Activated T-helper 1 cell treated with anti-CD3 and anti-CD28 coated beads, Interleukin-12 subunit alpha, Interleukin-12 subunit beta, Interleukin-2, Interleukin-4 antibody, amounts not matched to agents 30 ng/mL and 10 ng/mL and 1 ng/mL, durations not matched to agents 14 hours and 24 hours and 36 hours (primary cell): ENCODE measurements at places on chromosomes 16 and 17. TPM values are rescaled to one million over a fixed set of nuclear protein-coding genes. Genes with fewer than 3 reads are reported as not detected.

The NUPR1 gene
- not detected in 2 replicates for total RNA-seq

DNA sequence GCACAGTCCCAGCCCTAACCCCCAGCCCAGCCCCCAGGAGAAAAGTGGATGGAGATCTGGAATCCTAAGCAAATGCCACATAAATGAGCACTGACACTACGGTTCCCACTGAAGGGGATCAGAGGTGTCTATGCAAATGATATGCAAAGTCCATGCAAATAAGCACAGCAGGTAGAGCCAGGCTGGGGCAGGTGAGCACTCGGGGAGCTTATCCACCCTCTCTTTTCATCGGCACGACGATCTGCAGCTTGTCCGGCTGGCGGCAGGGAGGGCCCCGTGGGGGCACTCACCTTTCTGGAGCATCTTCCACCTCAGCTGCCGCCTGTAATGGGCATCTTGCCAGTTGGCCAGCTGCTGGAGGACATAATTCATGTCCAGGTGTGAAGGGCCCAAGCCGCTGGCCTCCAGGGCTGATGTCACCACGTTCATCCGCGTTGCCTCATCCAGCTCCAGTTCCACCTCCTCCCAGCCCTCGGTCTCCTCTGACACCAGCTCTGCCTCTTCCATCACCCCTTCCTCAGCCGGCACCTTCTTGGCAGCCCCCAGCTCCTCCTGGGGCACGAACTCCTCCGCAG lies 9.9 kb downstream of the HAP1 start:
- DNase-seq, result no peak

DNA sequence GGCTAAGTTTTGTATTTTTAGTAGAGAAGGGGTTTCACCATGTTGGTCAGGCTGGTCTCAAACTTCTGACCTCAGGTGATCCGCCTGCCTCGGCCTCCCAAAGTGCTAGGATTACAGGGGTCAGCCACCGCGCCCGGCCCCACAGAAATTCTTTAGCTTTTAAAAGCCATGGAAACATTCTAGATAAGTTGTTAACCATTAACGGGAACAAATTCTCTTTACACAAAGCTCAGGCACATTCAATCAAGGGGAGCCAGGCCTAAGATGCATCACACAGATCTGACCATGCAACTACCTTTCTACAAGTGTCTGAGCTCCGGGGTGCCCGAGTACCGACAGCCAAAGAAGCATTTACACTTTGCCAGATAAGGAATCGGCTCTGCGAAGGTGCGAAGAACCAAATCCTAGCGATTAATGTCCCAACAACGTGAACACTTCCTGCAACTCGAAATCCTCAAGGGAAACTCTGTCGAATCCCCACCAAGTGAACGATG lies 1.0 kb downstream of the EMC8 start:
- no peak for DNase-seq

DNA sequence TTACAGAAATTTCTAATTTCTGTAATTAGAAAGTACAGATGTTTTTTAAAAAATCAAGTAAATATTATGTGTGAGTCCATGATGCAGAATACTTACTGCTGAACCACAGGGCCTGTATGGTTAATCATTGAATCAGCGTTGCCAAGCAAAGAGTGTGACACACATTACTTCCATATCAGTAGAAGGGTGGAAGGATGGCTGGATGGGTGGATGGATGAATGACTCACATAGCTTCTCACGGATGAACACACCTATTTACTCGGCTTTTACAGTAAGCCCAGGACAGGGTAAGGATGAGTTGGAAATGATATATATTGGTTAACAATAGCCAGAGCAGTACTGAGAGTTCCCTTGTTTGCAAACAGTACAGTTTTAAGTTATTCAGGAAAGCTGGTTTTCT lies 495.9 kb upstream of the RBFOX1 start:
- no peak for DNase-seq

DNA sequence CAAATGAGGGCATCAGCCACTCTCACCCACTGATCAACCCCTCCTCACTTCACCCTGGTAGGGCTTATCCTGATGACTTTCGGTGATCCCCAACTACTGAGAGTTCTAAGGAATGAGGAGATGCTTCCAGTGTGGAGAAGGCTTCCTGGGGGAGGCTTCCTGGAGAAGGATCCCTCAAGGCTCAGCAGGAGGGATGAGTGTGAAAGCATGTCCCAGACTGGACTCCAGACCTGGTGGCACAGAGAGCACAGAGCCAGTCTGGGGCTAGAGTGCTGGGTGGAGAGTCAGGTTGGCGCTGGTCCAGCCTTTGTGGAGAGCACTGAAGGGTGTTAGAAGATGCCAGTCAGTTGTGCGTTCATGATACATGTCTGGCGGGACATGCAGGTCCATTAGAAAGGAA lies 53.7 kb downstream of the PLD6 start:
- DNase-seq, result no peak

DNA sequence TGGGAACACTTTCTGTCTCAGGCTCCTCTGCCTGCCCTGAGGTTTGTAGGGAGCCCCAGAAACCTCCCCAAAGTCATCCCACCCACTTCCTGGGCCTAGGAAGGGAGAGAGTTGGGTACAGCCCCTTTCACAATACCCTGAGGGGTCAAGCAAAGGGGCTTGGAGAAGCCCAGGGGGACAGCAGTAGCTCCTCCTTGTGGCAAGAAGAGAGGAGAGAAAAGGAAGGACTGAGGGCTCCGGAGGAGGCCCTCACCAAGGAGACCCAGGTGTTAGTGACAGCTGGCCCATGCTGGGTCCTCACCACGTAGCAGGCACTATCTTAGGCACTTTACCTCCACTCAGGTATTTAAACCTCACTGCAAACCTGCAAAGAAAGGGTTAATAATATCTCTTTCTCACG lies 112.8 kb downstream of the IRX5 start:
- no peak for DNase-seq

DNA sequence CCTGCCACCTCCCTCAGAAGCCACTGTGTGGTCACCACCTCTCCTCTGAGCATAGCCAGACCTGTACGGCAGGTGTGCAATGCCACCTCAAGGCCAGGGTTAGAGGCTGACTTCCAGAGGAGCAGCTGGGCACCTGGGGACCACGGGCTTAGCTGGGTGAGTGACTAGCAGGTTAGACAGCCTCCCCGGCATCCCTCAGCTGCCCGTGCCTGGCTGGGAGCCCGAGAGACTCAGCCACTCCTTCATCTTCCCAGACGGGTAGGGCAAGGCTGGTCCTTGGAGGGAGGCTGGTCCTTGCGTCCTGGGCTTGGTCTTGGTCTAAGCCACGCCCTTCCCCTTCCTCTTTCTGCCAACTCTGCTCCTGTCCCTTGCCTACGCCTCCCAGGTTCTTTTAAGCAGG lies 7.8 kb downstream of the CRHR1 start:
- no peak for DNase-seq

The AKAP10 gene
- 38.8 and 39.3 TPM in 2 replicates for total RNA-seq

The GAS2L2 gene
- total RNA-seq, result 0.08 TPM in 1 of 2 replicates, not detected in the other

DNA sequence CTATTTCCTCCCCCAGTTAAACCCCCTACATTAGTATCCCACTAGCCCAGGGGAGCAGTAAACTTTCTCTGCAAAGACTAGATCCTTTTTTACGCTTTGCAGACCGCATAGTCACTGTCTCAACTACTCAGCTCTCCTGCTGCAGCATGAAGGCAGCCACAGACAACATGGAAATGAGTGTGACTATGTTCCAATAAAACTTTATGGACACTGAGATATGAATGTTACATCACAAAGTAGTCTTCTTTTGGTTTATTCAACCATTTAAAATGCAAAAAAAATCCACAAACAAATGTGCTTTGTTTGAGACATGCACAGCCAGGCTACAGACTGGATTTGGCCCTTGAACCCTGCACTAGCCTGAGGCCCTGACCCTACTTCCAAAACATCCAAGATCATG lies 1.9 kb upstream of the RNASEK start:
- DNase-seq, result no peak
